ENCODE measurements at places on chromosomes 5 and 9.
A peak's percentile ranks its signal among the peaks of the same experiment; 100 is the strongest.

- no peak for DNase-seq
These were observed 11.8 kb upstream of the LHFPL2 start for GRCh38 chr5:78660401-78660800.

DNA sequence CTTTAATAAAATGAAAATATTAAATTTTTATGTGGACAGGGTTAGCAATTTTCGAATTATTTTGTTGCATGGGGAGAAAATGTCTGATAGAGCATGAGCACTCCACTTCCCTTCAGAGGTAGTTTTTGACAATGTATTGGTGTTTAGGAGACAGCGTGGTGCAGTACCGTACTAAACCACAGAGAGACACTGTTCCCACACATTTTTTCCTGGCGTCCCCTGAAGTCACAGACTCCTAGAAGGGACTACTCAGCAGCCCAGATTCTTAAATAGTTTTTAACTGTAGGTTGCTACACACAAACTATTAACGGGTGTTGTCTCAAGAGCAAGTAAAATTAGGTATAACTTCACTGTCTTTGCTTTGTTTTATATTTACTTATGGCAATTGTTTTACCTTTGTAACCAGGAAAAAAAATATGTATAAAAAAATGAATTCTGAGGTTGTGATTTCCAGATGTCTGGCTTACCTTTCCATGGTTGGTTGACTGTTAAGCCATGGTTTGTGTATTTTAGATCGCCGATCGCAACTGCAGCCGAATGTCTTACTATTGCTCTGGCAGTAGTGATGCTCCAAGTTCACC, 171.2 kb downstream of the DOCK8 start:
- DNase-seq: peak; percentile 17

- DNase-seq: no peak
These were observed 131.6 kb upstream of the TBCA start for GRCh38 chr5:77907786-77908185.

DNA sequence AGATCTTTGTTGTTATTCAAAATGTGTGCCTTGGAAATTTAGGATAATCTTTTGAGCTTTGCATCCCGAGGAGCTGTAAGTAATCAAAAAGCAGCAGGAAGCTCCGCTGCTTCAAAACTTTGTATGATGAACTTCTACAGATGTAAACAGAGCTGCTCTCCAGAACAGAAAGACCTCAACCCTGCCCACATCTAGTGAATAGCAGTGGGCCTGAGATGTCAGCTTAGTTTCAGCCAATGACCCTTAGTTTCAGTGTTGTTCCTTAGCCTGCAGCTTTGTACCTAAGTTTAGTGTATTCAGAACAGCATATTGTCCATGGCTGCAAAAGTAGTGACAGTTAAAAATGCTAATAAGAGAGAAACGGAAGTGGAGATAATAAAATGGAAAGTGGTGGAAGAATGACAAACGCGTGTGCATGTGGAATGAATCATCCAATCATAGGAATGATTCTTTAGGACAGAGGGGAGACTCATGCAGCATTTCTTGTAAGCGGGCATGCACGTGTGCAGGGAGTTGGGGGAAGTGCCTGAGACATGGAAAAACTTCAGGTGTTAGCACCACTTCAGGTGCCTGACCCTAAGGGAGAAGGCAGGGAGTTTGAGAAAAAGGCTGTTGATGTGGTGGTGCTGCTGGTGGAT, 24.9 kb downstream of the SNX24 start:
- no peak for DNase-seq

- DNase-seq: no peak
These were observed 180.5 kb upstream of the PTPRD start for GRCh38 chr9:10793306-10793705.

DNA sequence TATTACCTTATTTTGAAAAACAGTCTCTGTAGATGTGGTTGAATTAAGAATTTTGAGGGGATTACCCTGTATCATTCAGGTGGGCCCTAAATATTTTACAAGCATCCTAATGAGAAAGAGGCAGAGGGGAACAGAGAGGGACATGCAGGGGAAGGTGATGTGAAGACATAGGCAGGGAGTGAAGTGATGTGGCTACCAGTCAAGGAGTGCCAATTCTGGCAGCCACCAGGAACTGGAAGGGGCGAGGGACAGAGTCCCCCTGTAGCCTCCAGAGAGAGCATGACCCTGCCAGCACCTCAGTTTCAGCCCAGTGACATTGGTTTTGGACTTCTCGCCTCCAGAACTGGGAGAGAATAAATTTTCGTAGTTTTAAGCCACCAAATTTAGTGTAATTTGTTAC, 44.1 kb downstream of the PIP5K1B start:
- DNase-seq: no peak

DNA sequence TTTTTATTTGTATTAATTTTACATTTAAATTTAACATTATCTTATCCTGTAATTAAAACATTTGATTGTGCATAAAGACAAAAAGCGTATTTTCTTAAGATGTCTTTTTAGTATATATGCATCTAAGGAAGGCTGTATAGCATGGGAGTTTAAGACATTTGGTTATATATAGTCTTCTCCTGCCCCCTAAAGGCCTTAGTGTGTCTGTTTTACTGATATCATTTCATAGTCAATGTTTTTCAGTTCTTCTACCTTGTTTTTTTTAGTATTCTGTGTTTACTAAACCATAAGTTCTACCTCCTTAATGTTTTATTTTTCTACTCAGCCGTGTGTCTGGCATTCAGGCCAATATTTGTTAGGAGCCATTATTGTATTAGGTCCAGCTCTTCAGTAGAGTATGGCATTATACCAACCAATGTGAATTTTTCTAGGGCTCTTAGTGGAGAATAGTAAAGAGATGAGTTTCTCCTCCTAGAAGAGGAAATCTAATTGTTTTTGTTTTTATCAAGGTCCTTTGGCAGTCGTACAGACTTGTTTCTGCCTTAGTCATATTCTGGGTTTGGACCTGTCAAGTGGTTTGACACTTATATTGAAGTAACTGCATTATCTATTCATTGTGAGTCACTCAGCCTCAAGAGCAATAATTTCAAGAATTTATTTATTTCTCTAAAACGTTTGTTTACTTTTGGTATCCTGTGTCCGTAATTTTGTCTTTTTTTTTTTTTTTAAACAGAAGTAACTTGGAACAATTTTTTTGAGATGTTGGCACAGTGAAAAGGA, 74.8 kb downstream of the SLF1 start:
- peak; percentile 69 for DNase-seq

- DNase-seq: no peak
These were observed 28.5 kb upstream of the KIF4B start for GRCh38 chr5:154984946-154985516.

GRCh38 chr5:62762503-62762902, 183.9 kb downstream of the LRRC70 start:
- DNase-seq: no peak

GRCh38 chr9:38350529-38350928, 42.0 kb upstream of the ALDH1B1 start:
- no peak for DNase-seq

Data from activated CD4-positive, alpha-beta T cell treated with anti-CD3 and anti-CD28 coated beads, Interleukin-10, Interleukin-2, amounts not matched to agents 100 ng/mL and 50 ng/mL, durations not matched to agents 16 hours and 8 hours (primary cell).